ENCODE measurements at places on chromosomes 4 and X.

DNA sequence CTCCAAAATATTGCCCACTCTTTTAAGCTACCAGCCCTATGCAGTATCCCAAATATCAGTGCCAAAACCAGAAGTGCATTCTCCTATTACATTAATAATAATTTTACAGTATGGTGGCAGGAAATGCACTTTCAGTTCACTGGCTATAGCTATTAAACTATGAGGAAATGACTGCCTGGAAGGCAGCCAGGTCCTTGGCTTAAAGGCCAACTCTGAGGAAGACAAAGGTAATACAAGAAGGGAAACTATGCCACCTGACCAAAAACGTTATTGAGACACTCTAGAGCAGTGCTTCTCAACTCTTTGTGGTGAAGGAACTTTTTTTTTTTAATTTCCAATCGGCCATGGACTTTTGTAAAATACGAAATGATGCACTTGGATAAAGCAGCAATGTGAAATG, 133.6 kb upstream of the VAMP7 start:
- DNase-seq, result no peak

- no peak for DNase-seq
Measured at GRCh38 chrX:16825264-16826035, 39.2 kb downstream of the TXLNG start.

- no peak for DNase-seq
Measured at GRCh38 chr4:52966172-52966571, 104.1 kb downstream of the RASL11B start.

GRCh38 chr4:12852338-12853307, 631.5 kb downstream of the RAB28 start:
- peak; percentile 68 for DNase-seq

DNA sequence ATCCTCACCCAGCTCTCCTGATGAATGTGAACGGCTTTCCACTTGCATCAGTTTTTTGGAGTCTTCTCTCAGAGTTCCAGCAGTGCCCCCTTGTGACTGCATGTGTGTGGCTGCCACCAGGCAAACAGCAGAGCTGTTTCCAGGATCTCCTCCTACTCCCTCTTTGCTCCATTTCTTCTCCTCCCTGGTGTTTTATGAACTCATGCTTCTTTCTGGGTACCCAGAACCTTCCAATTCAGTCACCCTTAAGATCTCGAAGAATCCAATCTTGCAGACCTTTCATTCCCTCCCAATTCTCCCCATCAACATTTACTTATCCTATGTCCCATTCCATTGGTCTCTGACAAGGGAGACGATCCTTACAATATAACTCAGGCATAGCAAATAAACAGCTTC, 6.8 kb upstream of the TCEANC start:
- no peak for DNase-seq

DNA sequence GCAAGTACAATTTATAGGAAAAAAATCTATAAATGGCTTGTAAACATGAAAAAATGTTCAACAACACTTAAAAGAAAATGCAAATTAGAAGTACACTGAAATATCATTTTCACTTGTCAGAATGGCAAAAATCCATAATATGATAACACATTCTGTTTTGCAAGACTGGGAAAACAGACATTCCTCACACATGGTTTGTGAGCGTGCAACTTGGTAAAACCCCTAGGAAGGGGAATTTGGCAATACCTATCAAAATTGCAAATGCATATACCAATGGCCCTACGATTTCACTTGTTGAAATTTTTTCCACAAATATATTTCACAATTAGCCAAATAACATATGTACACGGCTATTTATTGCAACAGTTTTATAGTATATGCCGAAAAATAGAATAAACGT, 31.4 kb downstream of the TBC1D9 start:
- no peak for DNase-seq

GRCh38 chrX:45134775-45135174, 65.9 kb downstream of the DIPK2B start:
- DNase-seq, result no peak

DNA sequence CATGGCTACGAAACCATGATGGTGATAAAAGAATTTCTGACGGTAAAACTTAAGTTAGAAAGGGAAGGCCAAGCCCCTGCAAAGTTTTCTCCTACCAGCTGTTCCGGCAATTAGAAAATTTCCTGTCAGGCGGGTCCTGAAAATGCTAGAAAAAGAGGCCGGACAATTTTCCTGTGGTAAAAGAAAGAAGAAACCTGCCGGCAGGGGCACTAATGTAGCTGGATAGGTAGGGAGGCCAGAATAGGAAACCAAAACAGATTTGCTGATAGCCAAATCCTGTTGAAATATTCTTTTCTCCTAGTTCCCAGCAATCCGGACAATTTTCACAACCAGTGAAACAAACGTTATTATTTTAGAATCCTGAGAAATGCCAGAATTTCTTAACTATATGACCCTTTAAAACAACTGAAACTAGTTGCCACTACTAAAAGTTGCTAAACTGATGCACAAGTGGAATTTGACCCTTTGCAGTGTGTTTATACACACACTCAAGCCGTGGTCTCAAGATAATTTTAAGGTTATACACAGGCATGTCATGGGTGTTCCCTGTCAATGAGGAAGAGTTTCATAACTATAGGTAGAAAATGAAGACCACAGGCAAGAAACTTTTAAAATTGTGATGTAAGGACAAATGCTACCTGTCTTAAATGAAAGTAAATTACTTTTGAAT, 47.7 kb downstream of the RPS6KA3 start:
- no peak for DNase-seq

- no peak for DNase-seq
Measured at GRCh38 chr4:182062458-182062857, 180.7 kb upstream of the TENM3 start.
